Stimulated activated CD4-positive, alpha-beta T cell treated with anti-CD3 and anti-CD28 coated beads, Interleukin-15, amount 100 ng/mL, for 1 hour (primary cell): ENCODE measurements at places on chromosomes 5 and 9.

DNA sequence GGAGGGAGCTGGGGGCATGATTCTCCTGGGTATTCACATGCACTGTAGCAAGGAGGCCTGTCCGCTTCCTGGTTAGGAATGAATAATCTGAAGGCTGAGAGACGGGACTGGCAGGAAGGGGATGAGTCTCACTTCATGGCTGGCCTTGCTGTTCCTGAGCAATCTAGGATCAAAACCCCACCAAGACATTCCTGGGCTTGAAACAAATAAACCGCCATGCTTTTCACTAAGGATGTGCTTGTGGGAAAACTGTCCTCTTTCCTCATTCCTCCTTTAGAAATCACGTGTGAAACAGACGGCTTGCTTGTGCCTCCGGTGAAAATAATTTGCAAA, 132.8 kb downstream of the MACROH2A1 start:
- DNase-seq: no peak

DNA sequence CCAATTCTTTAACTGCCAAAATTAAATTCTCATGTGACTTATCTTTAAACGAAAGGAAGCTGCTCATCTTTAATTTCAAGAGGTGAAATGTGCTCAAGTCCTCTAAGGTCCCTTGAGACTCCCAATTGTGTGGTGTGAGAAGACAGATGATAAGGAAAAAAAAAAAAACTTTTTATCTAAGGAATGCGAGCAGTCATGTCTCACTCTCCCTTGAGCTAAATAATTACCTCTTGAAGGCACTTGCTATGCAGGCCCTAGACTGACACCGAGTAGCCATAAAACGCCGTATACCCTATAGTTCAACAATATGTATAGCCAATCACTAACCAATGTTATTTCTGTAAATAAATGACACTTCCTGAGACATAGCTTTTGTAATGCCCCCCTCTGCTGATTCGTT, 1.5 kb upstream of the DTWD2 start:
- DNase-seq: no peak

- no peak for DNase-seq
Measured at GRCh38 chr9:121192518-121192917, 9.2 kb downstream of the RAB14 start.

DNA sequence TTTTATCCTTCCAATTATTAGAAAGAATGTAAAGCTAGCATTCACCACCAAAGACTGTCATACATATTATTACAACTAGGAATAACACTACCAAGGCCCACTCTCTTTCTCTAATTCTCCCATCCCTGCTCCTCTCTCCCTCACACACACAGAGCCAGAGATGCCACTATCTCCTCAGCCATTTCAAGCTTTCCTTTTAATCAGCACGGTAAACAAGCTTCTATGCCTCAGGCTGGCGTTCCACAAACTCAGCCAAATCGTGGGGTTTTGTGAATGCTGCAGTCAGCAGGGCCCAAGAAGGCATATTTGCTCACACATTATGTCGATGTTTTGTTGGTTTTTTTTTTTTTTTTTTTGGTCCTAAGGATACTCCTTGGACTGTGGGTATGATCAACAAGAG, 979.9 kb upstream of the DMAC1 start:
- no peak for DNase-seq

GRCh38 chr5:177300236-177300880, 3.2 kb downstream of the RAB24 start:
- DNase-seq: no peak

DNA sequence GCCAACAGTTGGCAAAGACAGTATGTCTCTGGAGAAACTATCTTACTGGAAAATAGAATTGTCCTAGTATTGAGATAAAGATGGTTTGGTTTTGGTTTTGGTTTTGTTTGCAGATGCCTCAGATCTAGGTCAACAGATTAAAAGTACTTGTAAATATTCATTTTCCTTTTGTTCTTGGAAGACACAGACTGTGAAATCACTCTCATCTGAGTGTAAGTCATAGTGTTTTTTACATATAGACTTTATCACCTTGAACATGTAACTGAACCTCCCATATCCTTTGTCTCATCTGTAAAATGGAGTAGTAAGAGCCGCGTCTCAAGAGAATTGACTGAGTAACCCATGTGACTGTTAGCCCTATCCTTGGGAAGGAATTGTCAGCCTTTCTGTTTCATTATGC, 34.3 kb downstream of the MAP3K1 start:
- no peak for DNase-seq

- DNase-seq: no peak
Measured at GRCh38 chr5:159909126-159909525, 7.2 kb upstream of the ADRA1B start.

DNA sequence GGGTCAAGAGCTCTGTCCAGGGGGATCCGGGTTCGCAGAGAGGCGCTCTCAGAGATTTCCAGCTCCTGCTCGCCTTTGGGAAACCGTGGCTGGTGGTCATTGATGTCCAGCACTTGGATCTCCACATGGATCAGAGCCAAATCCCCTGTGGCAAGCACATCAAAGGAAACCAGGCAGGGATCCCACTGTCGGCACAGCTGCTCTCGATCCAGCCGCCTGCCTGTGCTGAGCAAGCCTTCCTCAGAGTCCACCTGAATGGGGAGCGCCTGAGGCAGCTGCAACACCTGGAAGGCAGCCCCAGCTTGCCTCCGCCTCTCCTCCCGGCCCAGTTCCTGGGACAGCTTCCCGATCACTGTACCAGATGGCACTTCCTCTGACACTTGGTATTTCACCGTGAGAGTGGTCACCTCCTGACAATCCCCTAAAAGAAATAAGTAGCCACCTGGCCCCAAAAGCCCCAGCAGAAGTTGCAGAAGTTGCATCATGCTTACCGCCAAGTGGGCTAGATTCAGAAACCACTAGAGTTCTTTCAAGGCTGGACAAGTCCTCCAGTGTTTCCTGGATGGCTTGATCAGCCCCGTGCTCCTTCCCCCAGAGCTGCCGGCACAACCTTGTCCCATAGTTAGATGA, 520 bp downstream of the PCDH12 start:
- DNase-seq: no peak

- DNase-seq: no peak
Measured at GRCh38 chr9:131306397-131307004, 17.0 kb downstream of the PLPP7 start.

DNA sequence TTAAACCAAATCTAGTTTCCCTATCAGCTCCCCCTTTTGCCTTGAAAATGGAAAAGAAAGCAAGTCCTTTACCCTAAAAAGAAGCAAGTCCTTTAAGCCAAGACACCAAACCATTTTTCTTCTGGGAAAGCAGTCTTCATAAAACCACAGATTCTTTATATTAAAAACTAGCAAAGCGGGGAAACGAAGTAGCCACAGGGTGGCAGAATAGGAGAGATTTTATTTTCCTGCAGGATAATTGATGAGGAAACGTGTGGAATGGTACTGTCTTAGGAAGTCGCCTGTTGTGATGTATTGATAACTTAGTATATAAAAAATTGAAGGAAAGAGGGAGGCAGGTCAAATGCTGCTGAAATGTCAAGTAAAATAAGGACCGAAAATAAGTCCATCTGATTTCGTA, 41.1 kb downstream of the ZNF883 start:
- DNase-seq: no peak
